Fibroblast of the aortic adventitia (primary cell): ENCODE measurements at places on chromosomes 7 and 10. TPM values are rescaled to one million over a fixed set of nuclear protein-coding genes. Genes with fewer than 3 reads are reported as not detected.

AKR1D1 gene
- not detected in 2 replicates for total RNA-seq

LHFPL3 gene
- not detected in 2 replicates for total RNA-seq

GPR85 gene
- total RNA-seq: 2.4 and 5.0 TPM in 2 replicates

NRAP gene
- under 0.01 TPM in 1 of 2 replicates, not detected in the other for total RNA-seq

STEAP2 gene
- 16.0 and 28.4 TPM in 2 replicates for total RNA-seq

RSPH10B gene
- 0.63 TPM in 1 of 2 replicates, not detected in the other for total RNA-seq

FGF8 gene
- not detected in 2 replicates for total RNA-seq

CRCP gene
- total RNA-seq: 36.1 and 46.8 TPM in 2 replicates

XPNPEP1 gene
- 103 and 253 TPM in 2 replicates for total RNA-seq

TMEM130 gene
- 0.27 and 0.57 TPM in 2 replicates for total RNA-seq

VCL gene
- total RNA-seq: 148 and 176 TPM in 2 replicates

STAG3 gene
- total RNA-seq: 0.90 and 4.8 TPM in 2 replicates

CFTR gene
- total RNA-seq: 0.09 TPM in 1 of 2 replicates, not detected in the other

HABP2 gene
- total RNA-seq: not detected in 2 replicates

CALY gene
- not detected in 2 replicates for total RNA-seq

TMEM140 gene
- total RNA-seq: 9.7 and 12.1 TPM in 2 replicates

RBP3 gene
- not detected in 2 replicates for total RNA-seq

TRPV5 gene
- total RNA-seq: not detected in 2 replicates

GPR22 gene
- total RNA-seq: not detected in 2 replicates

CPED1 gene
- total RNA-seq: 30.0 and 119 TPM in 2 replicates

FFAR4 gene
- not detected in 2 replicates for total RNA-seq

SMKR1 gene
- total RNA-seq: 0.65 and 0.72 TPM in 2 replicates

MALRD1 gene
- 0.36 TPM in 1 of 2 replicates, not detected in the other for total RNA-seq

LEP gene
- total RNA-seq: under 0.01 TPM in 1 of 2 replicates, not detected in the other

MACC1 gene
- total RNA-seq: 0.18 and 0.49 TPM in 2 replicates

PDE6C gene
- total RNA-seq: not detected in 2 replicates
